ENCODE measurements at places on chromosomes 5 and 9. TPM values are rescaled to one million over a fixed set of nuclear protein-coding genes. Genes with fewer than 3 reads are reported as not detected.

- H3K4me3 ChIP-seq = no peak overlapping the region
- H3K36me3 ChIP-seq = no peaks in the 10 kb centered on the region
- DNase-seq = no peak
Measured at GRCh38 chr5:155290937-155291336, 277.4 kb downstream of the KIF4B start.

DNA sequence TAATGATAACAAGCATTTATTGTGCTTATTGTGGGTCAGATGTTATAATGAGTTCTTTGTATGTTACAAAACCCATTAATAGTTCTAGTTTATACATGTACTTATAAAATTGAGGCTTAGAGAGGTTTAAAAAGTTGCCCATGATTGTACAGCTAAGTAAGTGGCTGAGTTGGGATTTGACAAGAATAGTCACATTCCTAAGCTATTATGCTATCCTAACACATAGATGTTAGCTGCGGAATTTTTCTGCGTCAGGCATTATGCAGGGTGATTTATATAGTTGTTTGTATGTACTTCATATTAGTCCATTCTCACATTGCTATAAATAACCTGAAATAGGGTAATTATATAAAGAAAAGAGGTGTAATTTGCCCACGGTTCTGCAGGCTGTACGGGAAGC, 12.5 kb downstream of the COMMD10 start:
- peak; percentile 45 for DNase-seq
- H3K4me3 ChIP-seq = no peak overlapping the region
- H3K36me3 ChIP-seq = peaks cover 8% of the 10 kb centered on the region

GRCh38 chr9:137023583-137023991, 4.5 kb downstream of the ABCA2 start:
- peaks cover 7% of the 10 kb centered on the region for H3K4me1 ChIP-seq
- DNase-seq = no peak
- H3K36me3 ChIP-seq = no peaks in the 10 kb centered on the region
- H3K27ac ChIP-seq = no peak overlapping the region
- H3K27me3 ChIP-seq = no peaks in the 10 kb centered on the region

DNA sequence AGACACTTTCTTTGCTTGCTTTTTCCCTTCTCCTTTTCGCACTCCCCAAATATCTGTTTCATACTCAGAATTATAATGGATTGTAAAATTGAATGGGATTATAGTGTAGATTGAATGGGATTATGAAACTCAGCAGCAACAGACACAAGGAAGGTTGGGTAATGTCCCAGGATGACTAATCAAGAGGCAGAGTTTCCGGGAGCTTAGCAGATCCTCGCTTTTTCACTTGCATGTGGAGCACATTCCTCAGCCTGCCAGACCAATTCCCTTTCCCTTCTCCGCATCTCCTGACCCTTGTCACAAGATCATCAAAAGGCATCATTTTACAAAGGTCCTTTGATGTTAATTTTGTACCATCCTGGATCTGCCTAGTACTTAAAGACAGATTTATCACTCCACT, 55.1 kb upstream of the SLC1A1 start:
- DNase-seq = peak; percentile 4
- H3K27ac ChIP-seq = no peak overlapping the region
- H3K4me3 ChIP-seq = no peak overlapping the region
- no peaks in the 10 kb centered on the region for H3K4me1 ChIP-seq
- H3K36me3 ChIP-seq = no peaks in the 10 kb centered on the region

- peaks cover 15% of the 10 kb centered on the region for H3K36me3 ChIP-seq
- no peak overlapping the region for H3K4me3 ChIP-seq
- no peaks in the 10 kb centered on the region for H3K27me3 ChIP-seq
- H3K27ac ChIP-seq = no peak overlapping the region
Measured at GRCh38 chr5:33608344-33609041, 167.7 kb downstream of the TARS1 start.

DNA sequence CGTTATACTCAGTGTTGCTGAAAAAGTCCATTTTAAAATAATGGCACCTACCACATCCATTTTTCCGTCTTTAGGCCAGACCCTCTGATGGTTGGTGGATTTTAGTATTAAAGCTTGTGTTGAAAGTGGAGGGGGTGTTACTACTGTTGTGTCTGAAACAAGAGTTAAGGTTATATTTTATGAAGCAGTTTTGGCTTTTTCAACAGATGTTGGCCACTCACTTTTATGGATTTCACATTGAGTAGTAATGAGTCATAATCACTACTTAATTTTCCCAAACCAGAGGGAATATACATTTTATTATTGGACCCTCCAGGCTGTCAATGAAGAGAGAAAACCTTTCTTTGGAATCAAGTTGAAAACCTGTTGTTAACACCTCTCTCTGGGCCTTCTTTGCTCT, 88.0 kb downstream of the TRIO start:
- no peak overlapping the region for H3K27ac ChIP-seq
- H3K4me3 ChIP-seq = no peak overlapping the region
- peaks cover 36% of the 10 kb centered on the region for H3K4me1 ChIP-seq
- H3K27me3 ChIP-seq = no peaks in the 10 kb centered on the region
- DNase-seq = peak; percentile 27
- H3K36me3 ChIP-seq = peaks cover 11% of the 10 kb centered on the region

The CDKN2B-AS1 gene
- 2.3 TPM for total RNA-seq

- DNase-seq = no peak
- no peak overlapping the region for H3K4me3 ChIP-seq
- H3K27ac ChIP-seq = no peak overlapping the region
- H3K36me3 ChIP-seq = no peaks in the 10 kb centered on the region
- no peaks in the 10 kb centered on the region for H3K27me3 ChIP-seq
Measured at GRCh38 chr5:39223565-39224156, 4.3 kb upstream of the FYB1 start.

GRCh38 chr5:68240771-68241170, 25.2 kb downstream of the PIK3R1 start:
- H3K4me3 ChIP-seq = no peak overlapping the region
- peaks cover 16% of the 10 kb centered on the region for H3K4me1 ChIP-seq
- H3K27ac ChIP-seq = no peak overlapping the region

GRCh38 chr5:96017951-96018350, 56.3 kb upstream of the ELL2 start:
- no peaks in the 10 kb centered on the region for H3K36me3 ChIP-seq
- peaks cover 6% of the 10 kb centered on the region for H3K4me1 ChIP-seq
- peak overlapping the region; percentile 1 for H3K27ac ChIP-seq
- H3K27me3 ChIP-seq = no peaks in the 10 kb centered on the region
- peak; percentile 84 for DNase-seq
- no peak overlapping the region for H3K4me3 ChIP-seq

DNA sequence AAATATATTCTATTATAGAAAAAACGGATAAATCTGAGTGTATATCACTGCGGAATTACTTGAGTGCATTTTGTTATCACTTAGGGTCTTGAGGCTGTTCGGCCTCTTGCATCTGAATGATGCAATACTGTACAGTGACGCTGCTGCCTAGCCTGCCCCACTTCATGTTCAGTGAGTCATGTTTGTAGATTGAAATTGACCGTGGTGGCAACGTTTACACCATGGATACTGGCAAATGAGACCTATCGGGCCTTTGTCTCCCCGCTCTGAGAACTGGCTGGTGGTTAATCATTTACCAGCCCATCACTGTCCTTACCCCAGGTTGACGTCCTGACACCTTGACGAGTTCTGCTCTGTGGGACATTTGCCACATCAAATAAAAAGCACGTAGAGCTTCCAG, 510.1 kb upstream of the ADAMTS16 start:
- H3K4me3 ChIP-seq = no peak overlapping the region
- DNase-seq = no peak
- H3K27ac ChIP-seq = no peak overlapping the region
- H3K36me3 ChIP-seq = no peaks in the 10 kb centered on the region
- H3K27me3 ChIP-seq = no peaks in the 10 kb centered on the region

GRCh38 chr5:129358069-129358468, 102.0 kb upstream of the ADAMTS19 start:
- DNase-seq = no peak
- no peaks in the 10 kb centered on the region for H3K27me3 ChIP-seq
- H3K36me3 ChIP-seq = no peaks in the 10 kb centered on the region
- no peaks in the 10 kb centered on the region for H3K4me1 ChIP-seq

The PAX5 gene
- total RNA-seq = not detected

The DAB2 gene
- total RNA-seq = 84.5 TPM

The IFNA10 gene
- not detected for total RNA-seq

The CBY3 gene
- total RNA-seq = not detected

The SPATA24 gene
- total RNA-seq = 5.2 TPM

DNA sequence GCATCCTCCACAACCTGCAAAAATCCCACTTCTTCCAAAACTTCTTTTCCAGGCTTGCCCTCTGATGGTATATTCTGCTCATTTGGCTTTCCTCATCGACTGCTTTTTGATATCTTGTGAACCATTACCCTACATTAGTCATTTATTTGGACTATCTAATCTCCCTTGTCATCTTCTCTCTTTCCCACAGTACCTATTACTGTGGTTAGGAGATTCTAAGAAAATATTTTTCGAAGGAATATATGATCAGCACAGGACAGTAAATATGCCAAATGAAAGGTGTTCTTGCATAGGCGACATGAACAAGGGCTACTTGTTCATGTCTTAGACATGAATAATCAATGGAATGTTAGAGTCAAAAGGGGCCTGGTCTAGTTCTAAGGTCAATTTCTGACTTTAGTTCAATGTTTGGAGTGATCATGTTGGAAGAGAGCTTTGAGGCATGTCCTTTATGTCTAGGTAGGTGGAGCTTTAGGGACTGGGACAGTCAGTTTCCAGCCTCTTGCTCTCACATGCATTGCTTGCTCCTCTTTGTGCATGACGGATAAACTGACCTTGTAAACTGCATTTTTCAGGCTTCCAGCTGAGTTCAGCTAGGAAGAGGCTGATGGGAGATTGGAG, 243.4 kb upstream of the RPS23 start:
- H3K4me1 ChIP-seq = no peaks in the 10 kb centered on the region
- no peaks in the 10 kb centered on the region for H3K27me3 ChIP-seq
- H3K4me3 ChIP-seq = no peak overlapping the region
- H3K36me3 ChIP-seq = no peaks in the 10 kb centered on the region
- DNase-seq = no peak

DNA sequence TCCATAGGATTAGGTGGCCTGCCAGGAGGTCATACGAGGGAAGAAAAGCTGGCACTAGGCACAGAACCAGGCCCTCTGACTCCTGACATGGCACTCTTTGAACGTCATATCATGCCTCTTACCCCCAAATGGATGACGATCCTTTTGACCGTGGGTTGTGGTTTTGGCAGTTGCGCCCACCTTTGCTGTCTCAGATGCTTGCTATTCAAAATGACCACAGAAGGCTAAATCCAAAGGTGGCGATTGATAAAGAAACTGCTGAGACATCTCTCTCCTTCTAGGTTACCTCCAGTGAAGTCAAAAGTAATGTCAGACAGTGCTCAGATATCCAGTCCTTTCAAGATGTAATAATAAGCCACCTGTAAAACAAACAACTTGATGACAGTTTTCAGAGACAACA, 385.0 kb downstream of the EFNA5 start:
- peaks cover 14% of the 10 kb centered on the region for H3K4me1 ChIP-seq
- H3K27me3 ChIP-seq = no peaks in the 10 kb centered on the region
- no peak overlapping the region for H3K4me3 ChIP-seq
- peak; percentile 90 for DNase-seq
- H3K27ac ChIP-seq = no peak overlapping the region
- no peaks in the 10 kb centered on the region for H3K36me3 ChIP-seq

DNA sequence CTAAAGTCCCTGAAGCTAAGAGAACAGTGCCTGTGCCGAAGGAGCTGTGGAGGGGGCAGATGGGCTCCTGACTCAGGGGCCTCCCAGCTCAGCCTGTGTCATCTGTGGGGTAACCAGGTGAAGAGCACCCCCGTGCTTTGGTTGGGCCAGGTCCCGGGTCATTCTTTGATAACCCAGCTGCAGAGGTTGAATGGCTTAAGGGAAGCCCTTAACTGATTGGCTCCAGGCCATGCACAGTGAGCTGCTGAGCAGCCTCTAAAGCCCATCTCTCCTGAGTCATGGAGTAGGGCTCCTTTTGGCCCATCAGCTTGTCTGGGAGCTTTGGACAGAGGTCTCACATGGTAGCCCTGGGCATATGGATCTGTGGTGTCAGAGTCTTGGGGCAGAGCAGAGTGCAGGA, 28.7 kb downstream of the COL27A1 start:
- no peak overlapping the region for H3K27ac ChIP-seq
- H3K4me3 ChIP-seq = no peak overlapping the region
- no peaks in the 10 kb centered on the region for H3K27me3 ChIP-seq
- H3K36me3 ChIP-seq = no peaks in the 10 kb centered on the region
- peaks cover 13% of the 10 kb centered on the region for H3K4me1 ChIP-seq

DNA sequence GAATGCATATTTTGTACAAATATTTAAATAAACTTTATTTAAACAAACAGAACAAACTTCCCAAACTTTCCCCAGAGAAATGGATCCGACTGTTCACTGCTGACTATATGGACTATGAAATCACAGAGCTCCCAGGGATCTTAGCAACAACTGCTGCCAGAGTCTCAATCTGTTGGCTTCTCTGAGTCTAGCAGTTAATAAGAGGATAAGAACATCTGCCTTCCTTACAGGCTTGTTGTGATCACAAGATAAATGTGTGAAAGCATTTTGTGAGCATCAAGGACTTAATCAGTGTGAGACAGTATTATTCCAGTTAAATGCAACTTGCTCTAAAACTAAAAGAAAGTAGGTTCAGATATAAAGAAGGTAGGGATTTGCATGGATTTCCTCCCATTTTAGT, 31.4 kb upstream of the MYOT start:
- no peak overlapping the region for H3K27ac ChIP-seq
- DNase-seq = no peak
- no peaks in the 10 kb centered on the region for H3K36me3 ChIP-seq
- H3K4me3 ChIP-seq = no peak overlapping the region
- no peaks in the 10 kb centered on the region for H3K27me3 ChIP-seq

The DMAC1 gene
- 44.0 TPM for total RNA-seq

- DNase-seq = no peak
- no peak overlapping the region for H3K27ac ChIP-seq
- H3K4me1 ChIP-seq = no peaks in the 10 kb centered on the region
- no peak overlapping the region for H3K4me3 ChIP-seq
- no peaks in the 10 kb centered on the region for H3K27me3 ChIP-seq
Measured at GRCh38 chr5:88748666-88749065, 134.3 kb downstream of the MEF2C start.

GRCh38 chr5:53890490-53890889, 330.1 kb downstream of the NDUFS4 start:
- no peaks in the 10 kb centered on the region for H3K27me3 ChIP-seq
- H3K27ac ChIP-seq = no peak overlapping the region
- DNase-seq = no peak
- H3K4me3 ChIP-seq = no peak overlapping the region

The SPARC gene
- total RNA-seq = 15,667 TPM
